ENCODE measurements at places on chromosomes 16 and 17.

- no peak for DNase-seq
- H3K4me1 ChIP-seq = no peaks in the 10 kb centered on the region
- H3K4me3 ChIP-seq = no peak overlapping the region
- no peak overlapping the region for H3K27ac ChIP-seq
Measured at GRCh38 chr17:32279891-32280716, 14.5 kb downstream of the RHBDL3 start.

GRCh38 chr17:28466521-28467048 is 6.9 kb upstream of the SLC13A2 start:
- H3K36me3 ChIP-seq = no peaks in the 10 kb centered on the region
- no peak for DNase-seq
- H3K27me3 ChIP-seq = peaks cover 18% of the 10 kb centered on the region
- H3K4me3 ChIP-seq = no peak overlapping the region
- H3K4me1 ChIP-seq = peaks cover 20% of the 10 kb centered on the region

GRCh38 chr16:82638095-82638798 is 11.5 kb downstream of the CDH13 start:
- H3K4me3 ChIP-seq = no peak overlapping the region
- no peak overlapping the region for H3K27ac ChIP-seq
- H3K4me1 ChIP-seq = peaks cover 23% of the 10 kb centered on the region
- no peaks in the 10 kb centered on the region for H3K36me3 ChIP-seq
- H3K27me3 ChIP-seq = no peaks in the 10 kb centered on the region

- H3K36me3 ChIP-seq = no peaks in the 10 kb centered on the region
- no peaks in the 10 kb centered on the region for H3K4me1 ChIP-seq
- no peak overlapping the region for H3K4me3 ChIP-seq
- no peak overlapping the region for H3K27ac ChIP-seq
- H3K27me3 ChIP-seq = no peaks in the 10 kb centered on the region
- no peak for DNase-seq
Measured at GRCh38 chr16:54897930-54898329, 32.7 kb upstream of the IRX5 start.

All from activated CD4-positive, alpha-beta T cell treated with anti-CD3 and anti-CD28 coated beads, Interleukin-2, amount 10 ng/mL, durations not matched to agents 24 days and 14 days (primary cell).